ENCODE measurements at places on chromosomes 12 and 14.

DNA sequence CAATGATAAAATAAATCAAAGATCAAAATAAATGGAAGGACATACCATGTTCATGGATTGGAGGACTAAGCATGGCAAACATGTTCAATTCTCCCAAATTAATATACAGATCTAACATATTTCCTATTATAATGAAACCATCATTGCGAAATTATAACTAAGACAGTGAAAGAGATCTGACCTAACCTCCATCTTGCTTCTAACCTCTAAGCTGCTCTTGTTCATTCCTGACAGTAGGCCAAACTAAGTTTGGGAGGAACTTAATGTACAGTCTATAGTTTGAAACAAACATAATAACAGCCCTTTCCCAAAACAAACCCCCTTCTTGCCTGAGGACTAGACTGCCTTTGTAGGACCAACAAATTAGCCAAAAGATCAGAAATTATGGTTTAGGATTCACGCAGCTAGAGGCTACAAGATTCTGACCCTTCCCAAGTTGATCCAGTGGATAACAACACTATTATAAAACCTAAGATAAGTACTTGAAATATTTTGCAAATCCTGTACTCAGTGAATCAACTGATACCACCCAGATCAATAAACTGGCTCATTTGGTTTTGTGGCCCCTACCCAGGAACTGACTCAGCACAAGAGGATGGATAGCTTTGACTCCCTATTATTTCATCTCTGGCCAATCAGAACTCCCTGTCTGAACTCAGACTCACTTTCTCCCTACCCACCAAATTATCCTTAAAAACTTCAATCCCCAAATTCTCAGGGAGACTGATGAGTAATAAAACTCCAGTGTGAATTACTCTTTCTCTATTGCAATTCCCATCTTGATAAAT, 41.7 kb upstream of the OR5AU1 start:
- no peak for DNase-seq

GRCh38 chr12:40999210-40999609, 188.9 kb upstream of the PDZRN4 start:
- DNase-seq = no peak

DNA sequence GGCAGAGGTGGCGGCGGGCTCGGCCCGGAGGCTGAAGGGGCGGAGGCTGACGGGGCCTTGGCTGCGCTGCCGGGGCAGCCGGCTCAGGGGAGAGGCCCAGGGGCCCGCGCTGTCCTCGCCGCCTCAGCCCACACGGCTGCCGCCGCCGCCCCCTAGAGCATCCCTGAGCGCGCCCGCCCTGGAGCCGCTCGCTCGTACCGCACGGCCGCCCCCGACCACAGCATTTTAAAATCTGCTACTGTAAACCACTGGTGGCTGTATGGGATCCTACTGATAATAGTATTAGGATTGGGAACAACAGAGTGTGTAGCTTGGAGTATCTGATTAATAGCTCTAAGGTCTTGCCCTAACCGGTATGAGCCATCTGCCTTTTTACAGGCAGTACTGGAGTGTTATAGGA, 22.2 kb upstream of the EDDM3A start:
- no peak for DNase-seq

DNA sequence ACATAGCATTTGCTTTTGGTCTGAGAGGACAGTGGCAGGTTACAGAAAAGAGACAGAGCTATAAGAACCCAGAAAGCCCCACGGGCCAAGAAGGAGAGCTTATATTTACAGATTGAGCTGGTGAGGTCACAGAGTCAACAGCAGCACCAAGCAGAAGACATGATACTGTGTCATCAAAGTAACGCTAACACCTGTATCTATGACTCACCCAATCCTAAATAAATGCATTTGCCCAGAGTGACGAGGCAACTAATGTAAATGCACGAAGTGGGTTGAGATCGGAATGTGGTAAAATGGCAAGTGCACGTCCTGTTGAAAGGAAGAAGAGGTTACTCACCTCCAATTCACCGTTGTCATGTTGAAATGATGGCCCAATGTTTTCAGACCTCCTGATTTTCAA, 6.7 kb upstream of the CD163L1 start:
- DNase-seq = no peak

GRCh38 chr14:69586404-69586803, 11.7 kb upstream of the CCDC177 start:
- DNase-seq = no peak

- DNase-seq = no peak
Observed at GRCh38 chr14:50225067-50225973, 6.1 kb downstream of the SOS2 start.

DNA sequence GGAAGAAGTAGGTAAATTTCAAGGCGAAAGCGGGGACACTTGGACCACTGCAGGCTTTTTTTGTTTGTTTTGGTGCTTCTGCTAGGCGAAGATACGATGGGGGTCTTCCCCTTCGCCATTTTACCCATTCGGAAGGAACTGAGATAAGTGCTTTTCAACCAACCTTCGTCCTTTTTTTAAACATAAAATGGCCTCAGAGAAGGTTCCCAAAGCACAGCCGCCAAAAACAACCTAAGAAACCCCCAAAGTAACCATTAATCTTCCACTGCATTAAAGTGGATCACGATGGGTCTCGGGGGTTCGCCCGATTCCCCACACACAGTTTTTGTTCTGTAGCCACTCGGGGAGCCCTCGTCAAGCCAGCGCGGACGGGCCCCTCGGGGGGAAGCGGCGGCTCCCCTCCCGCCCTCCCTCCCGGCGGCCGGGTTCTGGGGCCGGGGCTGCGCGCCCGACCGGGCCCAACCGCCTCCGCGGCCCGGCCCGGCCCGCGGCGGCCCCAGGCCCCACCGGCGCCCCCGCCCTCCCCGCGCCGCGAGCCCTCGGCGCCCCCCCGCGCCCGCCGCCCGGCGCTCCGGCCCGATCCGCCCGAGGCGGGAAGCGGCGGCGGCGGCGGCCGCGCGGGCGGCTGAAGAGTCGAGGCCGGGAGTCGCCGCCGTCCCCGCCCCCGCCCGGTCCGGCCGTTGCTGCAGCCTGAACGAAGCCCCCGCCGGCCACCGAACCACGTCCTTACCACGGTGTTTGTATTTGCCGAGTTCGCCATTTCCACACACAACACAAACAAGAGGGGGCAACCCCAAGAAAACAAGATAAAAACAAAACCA, 790 bp downstream of the GTF2A1 start:
- DNase-seq = peak; percentile 57

GRCh38 chr12:29782285-29782870, 1.4 kb downstream of the TMTC1 start:
- DNase-seq = peak; percentile 29

- no peak for DNase-seq
Observed at GRCh38 chr14:41343857-41344256, 262.8 kb upstream of the LRFN5 start.

- DNase-seq = no peak
Observed at GRCh38 chr14:33045760-33046159, 107.1 kb downstream of the NPAS3 start.

- DNase-seq = peak; percentile 61
Observed at GRCh38 chr14:90850487-90850886, 34.3 kb upstream of the TTC7B start.

DNA sequence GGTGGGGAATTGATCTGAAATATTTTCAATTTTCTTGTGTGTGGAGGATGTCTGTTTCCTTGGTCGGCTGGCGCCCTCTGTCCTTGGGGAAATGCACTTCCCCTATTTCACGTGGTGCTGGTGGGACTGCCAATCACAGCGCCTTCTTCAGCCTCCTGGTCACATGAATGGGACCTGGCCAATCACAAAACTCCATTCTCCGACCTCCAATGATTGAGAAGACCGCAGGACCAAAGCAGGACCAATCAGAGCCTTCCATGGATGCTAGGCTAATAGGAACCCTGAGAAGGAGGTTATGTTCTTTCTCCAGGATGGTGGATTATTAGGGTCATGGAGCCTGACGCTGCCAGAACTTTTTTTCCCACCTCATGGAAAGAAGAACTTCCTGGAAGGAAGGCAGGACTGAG, 188.7 kb downstream of the TTC8 start:
- no peak for DNase-seq
